Mammary epithelial cell (primary cell): ENCODE measurements at places on chromosomes 6 and 20.

- DNase-seq, result no peak
Measured at GRCh38 chr20:44746367-44747165, 901 bp downstream of the KCNK15 start.

- DNase-seq, result no peak
Measured at GRCh38 chr6:16412171-16412570, 173.8 kb downstream of the GMPR start.

GRCh38 chr6:97885828-97886227 lies 602.8 kb upstream of the MMS22L start:
- DNase-seq, result no peak

DNA sequence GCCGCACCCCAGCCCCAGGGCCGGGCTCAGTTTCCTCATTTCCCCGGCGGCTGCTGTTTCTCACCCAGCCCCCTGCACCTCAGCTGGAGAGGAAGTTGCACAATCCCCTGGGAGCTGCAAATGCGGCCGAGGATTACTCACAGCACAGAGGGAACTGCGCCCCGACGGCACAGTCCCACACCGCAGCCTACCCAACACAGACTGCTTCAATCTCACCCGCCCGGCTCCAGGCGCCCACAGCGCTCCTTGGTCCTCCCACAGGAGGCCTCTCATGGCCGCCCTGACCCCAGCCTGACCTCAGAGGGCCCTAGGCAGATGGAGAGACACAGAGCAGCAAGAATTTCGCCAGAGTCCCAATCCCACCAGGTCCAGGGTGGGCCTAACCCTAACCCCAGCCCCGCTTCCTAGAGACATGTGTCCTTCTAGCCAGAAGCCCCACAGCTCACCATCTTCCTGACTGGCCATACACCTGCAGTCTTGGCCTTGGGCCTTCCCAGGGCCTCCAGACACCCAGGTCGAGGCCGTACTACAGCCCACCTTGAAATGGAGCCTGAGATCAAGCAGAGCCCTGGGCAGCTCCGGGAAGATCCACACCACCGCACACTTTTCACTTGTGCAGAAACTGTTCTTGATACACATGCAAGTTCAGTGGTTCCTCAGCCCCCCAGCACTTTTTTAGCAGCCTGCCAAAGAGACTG lies 11.7 kb downstream of the TFEB start:
- DNase-seq, result peak; percentile 83

GRCh38 chr6:42522036-42522435 lies 41.8 kb upstream of the UBR2 start:
- no peak for DNase-seq

DNA sequence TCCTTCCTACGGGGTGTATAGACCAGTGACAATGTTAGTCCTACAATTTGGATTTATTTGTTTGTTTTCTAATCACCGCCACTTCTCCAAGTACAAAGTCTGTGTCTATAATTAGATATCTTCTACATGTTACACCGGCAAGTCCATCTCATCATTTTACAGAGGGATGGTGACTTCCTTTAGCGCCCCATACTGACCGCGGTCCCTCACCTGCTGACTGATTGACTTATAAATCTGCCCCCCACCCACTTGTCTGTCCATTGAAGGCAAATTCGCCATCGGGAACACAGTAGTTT lies 8.9 kb upstream of the NR2E1 start:
- no peak for DNase-seq

- peak; percentile 68 for DNase-seq
Measured at GRCh38 chr6:83065511-83066192, at the start of gene UBE3D. Gene UBE3D, minus strand, starts transcription at chr6:83065841. Its CDS starts 123 bp downstream, at chr6:83065718.

DNA sequence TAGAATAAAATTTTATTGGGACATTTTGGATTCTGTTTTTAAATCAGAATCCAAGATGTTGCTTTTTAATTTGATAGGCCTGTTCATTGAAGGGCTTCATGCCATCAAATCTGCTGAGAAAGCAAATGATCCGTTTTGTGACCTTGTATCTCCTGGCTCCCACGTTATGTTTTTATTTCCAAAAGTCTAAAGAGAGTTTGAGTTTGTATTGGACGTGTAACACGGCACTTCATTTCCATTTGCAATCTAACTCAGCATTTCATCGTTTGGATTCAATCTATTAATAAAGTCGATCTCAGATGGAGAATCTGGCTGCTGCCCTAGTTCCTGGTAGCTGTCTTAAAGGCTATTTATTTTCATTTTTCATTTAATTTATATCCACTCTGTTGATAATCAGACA lies 17.0 kb downstream of the KIF25 start:
- no peak for DNase-seq

DNA sequence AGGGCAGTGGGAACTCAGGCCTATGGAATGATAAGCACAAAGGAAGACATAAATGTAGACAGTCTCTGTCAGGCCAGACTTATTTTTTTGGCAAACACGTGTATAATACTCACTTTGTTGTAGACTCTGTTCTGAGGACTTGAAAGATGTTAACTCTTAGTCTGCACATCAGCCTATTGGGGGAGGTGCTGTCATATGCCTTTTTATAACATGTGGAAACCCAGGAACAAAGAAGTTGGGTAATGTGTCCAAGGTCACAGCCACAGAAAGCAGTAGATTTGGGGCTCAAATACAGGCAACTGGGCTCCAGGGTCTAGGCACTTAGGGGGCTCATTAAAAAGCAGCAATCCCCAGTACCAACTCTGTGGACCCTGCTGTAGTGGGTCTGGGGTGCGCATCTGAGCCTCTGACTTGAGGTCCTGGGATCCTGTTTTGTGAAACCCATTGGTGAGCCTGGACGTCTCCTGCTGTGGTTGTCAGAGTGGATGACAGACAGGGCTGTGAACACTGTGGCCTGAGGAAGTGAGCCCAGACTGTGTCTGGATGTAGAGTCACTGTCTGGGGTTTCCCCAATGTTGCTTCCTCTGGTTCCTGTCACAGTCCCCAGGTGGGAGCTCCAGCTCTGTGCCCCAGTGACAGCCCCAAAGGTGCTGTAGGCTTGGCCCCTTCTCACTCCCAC lies 50.0 kb downstream of the CDH26 start:
- DNase-seq, result no peak

GRCh38 chr20:35912881-35913280 lies 41.4 kb downstream of the SCAND1 start:
- DNase-seq, result no peak

DNA sequence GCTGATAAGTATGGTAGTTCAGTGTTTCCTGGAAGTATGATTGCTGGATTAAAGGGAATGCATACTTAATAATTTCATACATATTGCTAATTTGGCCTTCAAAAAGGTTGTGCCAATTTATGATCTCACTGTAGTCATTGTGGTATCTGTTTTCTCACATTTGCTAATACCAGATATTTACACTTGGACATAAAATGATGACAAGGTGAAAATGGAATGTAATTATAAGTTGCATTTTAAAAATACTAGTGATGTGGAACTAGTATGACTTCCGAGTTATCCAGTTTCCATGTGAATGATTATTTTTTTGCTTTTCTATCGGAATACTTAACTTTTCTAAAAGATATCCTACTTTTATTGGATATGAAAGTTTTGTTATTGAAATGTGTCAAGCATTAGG lies 15.4 kb downstream of the RWDD1 start:
- no peak for DNase-seq
